IPS DF 6.9 (cell line): ENCODE measurements at places on chromosomes 7 and 10.

- H3K27ac ChIP-seq = no peak overlapping the region
- no peaks in the 10 kb centered on the region for H3K27me3 ChIP-seq
- no peak overlapping the region for H3K4me3 ChIP-seq
These were observed 221.2 kb downstream of the FAM107B start for GRCh38 chr10:14553448-14553847.

DNA sequence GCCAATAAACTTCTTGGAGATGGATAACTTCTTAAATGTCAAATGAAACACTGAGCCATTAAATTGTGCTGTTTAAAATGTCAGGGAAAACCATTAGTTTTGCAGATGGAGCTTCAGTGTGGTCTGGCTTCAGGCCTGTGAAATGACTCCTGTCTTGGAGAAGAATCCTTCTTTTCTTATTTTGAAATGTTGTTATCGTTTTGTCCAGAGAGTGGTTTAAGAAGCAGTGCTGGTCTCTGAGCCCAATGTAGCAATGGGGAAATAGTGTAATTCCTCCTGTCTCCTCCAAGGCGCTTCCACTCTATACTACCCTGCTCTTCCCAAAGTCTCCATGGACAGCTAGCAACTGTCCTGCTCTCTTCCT is 177.6 kb downstream of the REEP3 start:
- no peak for DNase-seq
- H3K27me3 ChIP-seq = no peaks in the 10 kb centered on the region
- H3K4me1 ChIP-seq = no peaks in the 10 kb centered on the region
- no peaks in the 10 kb centered on the region for H3K36me3 ChIP-seq
- no peak overlapping the region for H3K4me3 ChIP-seq

DNA sequence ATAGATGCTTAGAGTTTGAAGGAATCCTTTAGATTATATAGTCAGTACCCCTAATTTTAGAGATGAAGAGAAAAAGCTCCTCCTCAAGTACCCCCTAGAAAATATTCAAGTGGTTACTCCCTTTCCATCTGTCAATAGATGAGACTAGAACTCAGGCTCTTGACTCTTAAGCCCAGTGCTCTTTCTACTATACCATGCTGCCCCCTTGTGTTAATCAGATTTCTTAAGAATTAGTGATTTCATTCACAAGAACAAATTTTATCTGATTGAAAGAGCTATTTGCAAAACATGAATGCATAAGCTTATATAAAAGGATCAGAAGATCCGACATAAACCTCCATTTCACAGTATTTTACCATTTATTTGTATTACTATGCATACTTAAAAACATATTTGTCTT is 179.3 kb downstream of the TFEC start:
- H3K27me3 ChIP-seq = no peaks in the 10 kb centered on the region
- no peaks in the 10 kb centered on the region for H3K4me1 ChIP-seq
- no peak overlapping the region for H3K4me3 ChIP-seq

GRCh38 chr7:124059375-124059774 is 26.5 kb upstream of the TMEM229A start:
- DNase-seq = no peak
- no peak overlapping the region for H3K4me3 ChIP-seq
- H3K27me3 ChIP-seq = no peaks in the 10 kb centered on the region
- H3K36me3 ChIP-seq = no peaks in the 10 kb centered on the region
- no peaks in the 10 kb centered on the region for H3K4me1 ChIP-seq
- no peak overlapping the region for H3K27ac ChIP-seq

DNA sequence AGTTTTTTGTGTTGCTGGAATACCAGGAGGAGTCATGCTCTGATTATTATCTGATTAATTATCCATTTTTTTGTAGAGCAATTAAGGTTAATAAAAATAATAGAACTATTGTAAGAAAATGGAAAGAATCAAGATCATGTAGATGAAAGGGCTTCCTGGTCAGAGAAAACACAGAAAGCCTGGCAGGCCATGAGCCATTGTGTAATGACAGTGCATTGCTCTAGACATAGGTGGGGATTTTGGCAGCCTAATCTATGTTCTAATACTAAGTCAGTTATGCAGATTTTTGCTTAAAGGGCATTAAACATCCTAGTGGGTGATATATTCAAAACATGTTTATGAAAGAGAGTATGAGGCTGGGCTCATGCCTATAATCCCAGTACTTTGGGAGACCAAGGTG is 198.2 kb downstream of the PPP1R9A start:
- H3K4me1 ChIP-seq = no peaks in the 10 kb centered on the region
- no peaks in the 10 kb centered on the region for H3K36me3 ChIP-seq
- no peaks in the 10 kb centered on the region for H3K27me3 ChIP-seq
- H3K4me3 ChIP-seq = no peak overlapping the region
- no peak for DNase-seq

DNA sequence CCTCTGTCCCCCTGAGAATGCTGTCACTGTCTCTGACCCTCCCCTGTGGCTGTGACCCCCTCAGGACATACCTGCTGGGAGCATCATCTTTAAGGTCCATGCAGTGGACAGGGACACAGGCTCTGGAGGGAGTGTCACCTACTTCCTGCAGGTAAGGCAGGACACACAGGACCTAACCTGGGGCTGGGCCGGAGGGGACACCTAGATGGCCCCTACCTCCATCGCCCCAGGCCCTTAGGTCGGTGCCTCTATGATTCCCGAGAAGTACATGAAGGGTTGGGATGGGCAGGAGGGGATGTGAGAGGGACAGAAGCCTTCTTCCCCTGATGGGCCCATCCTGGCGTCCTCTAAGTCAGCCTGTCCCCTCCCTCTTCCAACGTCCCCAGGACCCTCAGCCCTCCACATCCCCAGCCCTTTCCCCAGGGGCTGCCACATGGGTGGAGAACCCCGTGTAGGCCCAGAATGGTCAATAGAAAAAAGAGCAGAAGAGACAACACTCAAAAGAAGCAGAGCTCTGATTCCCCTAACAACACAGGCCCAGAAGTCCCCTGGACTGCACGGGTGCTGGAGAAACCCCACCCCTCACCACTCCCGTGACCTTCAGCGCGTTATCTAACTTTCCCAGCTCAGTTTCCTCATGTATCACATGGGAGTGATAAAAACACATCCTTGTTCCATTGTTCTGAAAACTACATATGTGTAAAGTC is 6.4 kb downstream of the CDHR1 start:
- H3K4me3 ChIP-seq = no peak overlapping the region
- H3K27me3 ChIP-seq = peaks cover 3% of the 10 kb centered on the region; the same call in 1 of the 2 replicates
- no peaks in the 10 kb centered on the region for H3K4me1 ChIP-seq
- H3K36me3 ChIP-seq = no peaks in the 10 kb centered on the region; the same call in 1 of the 2 replicates

GRCh38 chr7:22561895-22562593 is 62.1 kb upstream of the STEAP1B start:
- H3K4me3 ChIP-seq = no peak overlapping the region
- no peak overlapping the region for H3K27ac ChIP-seq
- H3K27me3 ChIP-seq = no peaks in the 10 kb centered on the region
- DNase-seq = no peak

DNA sequence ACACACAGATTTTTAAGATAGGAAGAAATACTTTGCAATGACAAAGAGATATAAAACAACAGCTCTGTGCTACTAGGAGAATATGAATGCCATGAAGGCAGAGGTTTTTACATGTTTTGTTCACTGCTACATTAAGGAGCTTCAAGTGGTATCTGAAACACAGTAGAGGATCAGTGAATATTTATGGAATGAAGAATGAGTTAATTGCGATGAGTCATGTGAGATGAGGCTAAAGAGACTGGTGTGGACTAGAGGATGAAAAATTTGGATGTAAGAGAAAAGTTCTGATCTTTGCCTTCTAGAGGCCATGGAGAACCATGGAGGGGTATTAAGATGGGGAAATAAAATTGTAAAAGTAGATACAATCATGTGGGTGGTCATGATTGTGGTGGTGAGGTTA is 434.2 kb downstream of the PHTF2 start:
- H3K4me1 ChIP-seq = no peaks in the 10 kb centered on the region
- H3K36me3 ChIP-seq = no peaks in the 10 kb centered on the region
- H3K27ac ChIP-seq = no peak overlapping the region
- H3K4me3 ChIP-seq = no peak overlapping the region
- H3K27me3 ChIP-seq = no peaks in the 10 kb centered on the region
- DNase-seq = no peak

DNA sequence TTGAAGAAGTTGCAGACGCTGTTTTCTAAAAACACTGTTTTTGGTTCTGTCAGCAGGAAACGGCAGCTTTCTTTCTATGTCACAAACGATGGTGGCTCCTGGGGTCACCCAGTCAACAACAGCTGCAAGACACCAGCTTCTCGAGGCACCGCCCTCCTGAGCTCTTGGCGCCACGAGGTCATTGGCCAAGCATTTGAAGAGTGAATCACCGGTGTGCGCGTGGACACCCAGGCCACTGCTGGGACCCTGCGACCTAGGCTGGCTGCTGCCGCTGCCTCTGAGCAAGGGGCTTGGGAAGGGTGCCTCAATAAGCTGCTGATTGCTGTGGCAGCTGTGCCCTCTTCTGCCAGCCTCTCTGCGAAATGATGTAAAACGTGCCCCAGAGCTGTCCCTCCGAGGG is 22.5 kb upstream of the VIPR2 start:
- no peaks in the 10 kb centered on the region for H3K36me3 ChIP-seq
- H3K27me3 ChIP-seq = no peaks in the 10 kb centered on the region
- no peak overlapping the region for H3K27ac ChIP-seq

GRCh38 chr10:14648005-14648765 is 126.5 kb downstream of the FAM107B start:
- no peaks in the 10 kb centered on the region; the same call in 1 of the 2 replicates for H3K27me3 ChIP-seq
- no peaks in the 10 kb centered on the region for H3K36me3 ChIP-seq
- 0 out of 2 replicates have a peak, but pooled peaks cover 2% of the 10 kb centered on the region for H3K4me1 ChIP-seq

DNA sequence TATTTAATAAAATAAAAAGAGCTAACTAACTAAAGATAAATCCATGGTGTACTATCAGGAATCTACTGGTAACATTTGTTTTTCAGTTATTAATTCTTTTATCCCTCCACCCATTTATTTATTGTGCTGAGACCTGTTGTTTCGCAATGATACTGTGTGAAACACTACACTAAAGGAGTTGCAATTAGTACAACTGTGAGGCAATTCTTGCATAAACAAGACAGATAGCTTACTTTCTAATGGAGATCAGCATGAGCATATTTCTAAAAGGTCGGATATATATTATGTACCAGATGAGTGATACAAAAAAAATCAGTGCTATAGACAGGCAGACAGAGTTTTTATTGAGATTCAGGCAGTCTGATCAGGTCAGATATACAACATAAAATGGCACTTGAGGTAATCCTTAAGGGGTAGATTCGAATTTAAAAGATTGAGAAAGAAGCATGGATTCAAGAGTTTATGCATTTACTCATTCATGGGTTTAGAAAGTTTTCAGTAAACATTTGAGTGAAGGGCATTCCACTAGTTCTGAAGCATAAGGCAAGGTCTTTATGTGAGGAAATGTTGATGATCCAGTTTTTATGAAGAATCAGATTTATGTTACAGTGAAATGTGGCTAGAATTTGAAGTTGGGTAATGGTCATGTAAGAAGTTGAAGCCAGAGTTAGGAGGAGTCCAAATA is 147.6 kb downstream of the POLR1F start:
- H3K4me3 ChIP-seq = no peak overlapping the region
- no peak overlapping the region for H3K27ac ChIP-seq
- H3K4me1 ChIP-seq = no peaks in the 10 kb centered on the region
- DNase-seq = no peak
- no peaks in the 10 kb centered on the region for H3K36me3 ChIP-seq

DNA sequence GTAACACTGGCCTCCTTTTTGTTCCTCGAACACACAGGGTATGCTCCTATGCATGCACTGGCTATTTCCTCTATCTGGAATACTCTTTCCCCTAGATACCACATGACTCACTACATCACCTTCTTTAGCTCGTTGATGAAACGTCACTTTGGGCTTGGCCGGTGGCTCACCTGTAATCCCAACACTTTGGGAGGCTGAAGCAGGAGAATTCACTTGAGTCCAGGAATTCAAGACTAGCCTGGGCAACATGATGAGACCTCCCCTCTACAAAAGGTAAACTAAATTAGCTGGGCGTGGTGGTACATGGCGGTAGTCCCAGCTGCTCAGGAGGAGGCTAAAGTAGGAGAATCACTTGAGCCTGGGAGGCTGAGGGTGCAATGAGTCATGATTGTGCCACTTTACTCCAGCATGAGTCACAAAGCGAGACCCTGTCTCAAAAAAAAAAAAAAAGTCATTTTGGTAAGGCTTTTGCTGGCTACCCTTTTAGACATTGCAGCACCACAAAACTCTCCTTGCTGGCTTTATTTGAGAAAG is 14.5 kb downstream of the ANKIB1 start:
- no peak overlapping the region for H3K27ac ChIP-seq
- no peaks in the 10 kb centered on the region for H3K36me3 ChIP-seq
- no peaks in the 10 kb centered on the region for H3K4me1 ChIP-seq
- no peaks in the 10 kb centered on the region for H3K27me3 ChIP-seq

- H3K27ac ChIP-seq = no peak overlapping the region
- H3K27me3 ChIP-seq = no peaks in the 10 kb centered on the region
- H3K4me3 ChIP-seq = no peak overlapping the region
- peaks cover 6% of the 10 kb centered on the region; the same call in 1 of the 2 replicates for H3K36me3 ChIP-seq
- DNase-seq = no peak
- peaks cover 23% of the 10 kb centered on the region for H3K4me1 ChIP-seq
These were observed 8.1 kb downstream of the TTYH3 start for GRCh38 chr7:2639695-2640481.

DNA sequence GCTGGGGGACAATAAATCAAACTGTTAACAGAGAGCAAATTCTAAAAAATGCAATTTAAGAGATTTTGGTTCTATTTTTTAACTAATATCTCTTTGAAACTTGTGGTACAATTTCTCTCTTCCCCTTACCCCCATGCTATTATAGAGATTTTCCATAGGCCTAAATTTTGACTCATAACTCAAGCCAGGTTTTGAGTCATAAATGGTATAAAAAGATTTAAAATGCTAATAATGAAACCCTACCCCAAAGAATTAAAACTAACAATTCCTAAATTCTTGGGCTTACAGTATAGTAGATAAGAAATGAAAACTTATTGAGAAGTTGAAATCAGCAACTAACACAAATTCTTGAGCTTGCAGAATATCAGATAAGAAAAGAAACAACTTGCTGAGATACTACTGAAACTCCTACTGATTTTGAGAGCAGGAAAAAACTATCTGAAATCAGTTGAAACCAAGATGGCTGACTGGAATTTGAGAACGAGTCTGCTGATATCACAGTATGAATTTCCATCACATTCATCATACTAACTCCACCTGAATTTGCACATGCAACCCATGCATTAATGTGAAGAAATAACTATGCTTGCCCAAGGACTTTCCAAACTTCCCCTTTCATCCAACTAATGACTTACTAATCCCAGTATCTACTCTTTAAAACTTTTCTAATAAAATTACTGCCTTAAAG is 36.3 kb downstream of the POT1 start:
- no peak overlapping the region for H3K4me3 ChIP-seq
- H3K4me1 ChIP-seq = no peaks in the 10 kb centered on the region
- H3K27ac ChIP-seq = no peak overlapping the region
- no peaks in the 10 kb centered on the region for H3K27me3 ChIP-seq
- no peaks in the 10 kb centered on the region for H3K36me3 ChIP-seq
- DNase-seq = no peak

- H3K4me1 ChIP-seq = peaks cover 14% of the 10 kb centered on the region
- DNase-seq = peak; percentile 76
- no peak overlapping the region for H3K4me3 ChIP-seq
- no peaks in the 10 kb centered on the region for H3K36me3 ChIP-seq
- no peak overlapping the region for H3K27ac ChIP-seq
These were observed 37.2 kb downstream of the DLG5 start for GRCh38 chr10:77889277-77889903.

GRCh38 chr7:27148756-27149641 is 1.4 kb upstream of the HOXA6 start:
- H3K27me3 ChIP-seq = peaks cover 97% of the 10 kb centered on the region
- no peak overlapping the region for H3K27ac ChIP-seq
- DNase-seq = no peak

GRCh38 chr10:93445978-93446720 is 36.0 kb downstream of the MYOF start:
- peaks cover 2% of the 10 kb centered on the region; the same call in 1 of the 2 replicates for H3K4me1 ChIP-seq
- no peaks in the 10 kb centered on the region for H3K36me3 ChIP-seq
- H3K27me3 ChIP-seq = no peaks in the 10 kb centered on the region
- H3K27ac ChIP-seq = no peak overlapping the region
- H3K4me3 ChIP-seq = no peak overlapping the region
